ENCODE measurements at places on chromosomes 6 and 20.

DNA sequence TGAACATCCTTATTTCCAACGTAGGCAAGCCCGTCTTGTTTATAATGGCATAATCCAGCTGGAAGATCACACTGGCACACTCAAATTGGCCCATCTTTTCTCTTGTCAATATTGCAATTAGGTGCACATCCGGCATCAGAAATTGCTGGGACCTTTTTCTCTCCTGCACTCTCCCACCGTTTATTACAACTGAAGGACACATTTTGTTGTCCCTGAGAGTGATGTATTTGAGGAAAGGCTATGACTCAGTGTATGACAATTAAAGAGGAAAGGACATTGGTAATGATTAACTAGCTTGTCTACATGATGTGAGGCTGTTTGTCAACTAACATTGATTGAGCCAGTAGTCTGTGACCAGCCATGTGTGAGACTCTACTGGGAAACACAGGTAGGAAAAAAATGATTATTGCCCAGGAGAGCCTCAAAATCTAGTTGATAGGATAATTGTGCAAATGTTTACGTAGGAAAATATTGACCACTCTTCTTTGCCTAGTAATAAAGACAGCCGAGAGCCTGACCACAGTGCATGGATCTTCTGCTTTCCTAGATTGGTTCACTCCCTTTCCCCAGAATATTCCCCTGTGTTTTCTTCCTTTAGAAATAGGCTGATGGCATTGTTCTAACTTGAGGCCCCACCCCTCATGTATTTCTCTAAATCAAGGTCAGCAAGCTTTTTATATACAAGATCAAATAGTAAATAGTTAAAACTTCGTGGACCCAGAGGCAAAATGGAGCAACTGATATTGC lies 230.0 kb upstream of the BTBD3 start:
- DNase-seq: no peak

GRCh38 chr20:44448753-44449546 lies 26.7 kb upstream of the TTPAL start:
- DNase-seq: no peak

- no peak for DNase-seq
Measured at GRCh38 chr6:118353564-118353963, 194.5 kb upstream of the PLN start.

GRCh38 chr6:116221067-116221466 lies 32.8 kb downstream of the TSPYL4 start:
- no peak for DNase-seq

GRCh38 chr20:21623074-21623780 lies 82.2 kb upstream of the PAX1 start:
- DNase-seq: no peak

DNA sequence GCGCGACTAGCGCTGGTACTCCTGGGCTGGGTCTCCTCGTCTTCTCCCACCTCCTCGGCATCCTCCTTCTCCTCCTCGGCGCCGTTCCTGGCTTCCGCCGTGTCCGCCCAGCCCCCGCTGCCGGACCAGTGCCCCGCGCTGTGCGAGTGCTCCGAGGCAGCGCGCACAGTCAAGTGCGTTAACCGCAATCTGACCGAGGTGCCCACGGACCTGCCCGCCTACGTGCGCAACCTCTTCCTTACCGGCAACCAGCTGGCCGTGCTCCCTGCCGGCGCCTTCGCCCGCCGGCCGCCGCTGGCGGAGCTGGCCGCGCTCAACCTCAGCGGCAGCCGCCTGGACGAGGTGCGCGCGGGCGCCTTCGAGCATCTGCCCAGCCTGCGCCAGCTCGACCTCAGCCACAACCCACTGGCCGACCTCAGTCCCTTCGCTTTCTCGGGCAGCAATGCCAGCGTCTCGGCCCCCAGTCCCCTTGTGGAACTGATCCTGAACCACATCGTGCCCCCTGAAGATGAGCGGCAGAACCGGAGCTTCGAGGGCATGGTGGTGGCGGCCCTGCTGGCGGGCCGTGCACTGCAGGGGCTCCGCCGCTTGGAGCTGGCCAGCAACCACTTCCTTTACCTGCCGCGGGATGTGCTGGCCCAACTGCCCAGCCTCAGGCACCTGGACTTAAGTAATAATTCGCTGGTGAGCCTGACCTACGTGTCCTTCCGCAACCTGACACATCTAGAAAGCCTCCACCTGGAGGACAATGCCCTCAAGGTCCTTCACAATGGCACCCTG lies 1.6 kb downstream of the TPBG start:
- no peak for DNase-seq

GRCh38 chr6:52299653-52300052 lies 15.1 kb upstream of the MCM3 start:
- DNase-seq: no peak

DNA sequence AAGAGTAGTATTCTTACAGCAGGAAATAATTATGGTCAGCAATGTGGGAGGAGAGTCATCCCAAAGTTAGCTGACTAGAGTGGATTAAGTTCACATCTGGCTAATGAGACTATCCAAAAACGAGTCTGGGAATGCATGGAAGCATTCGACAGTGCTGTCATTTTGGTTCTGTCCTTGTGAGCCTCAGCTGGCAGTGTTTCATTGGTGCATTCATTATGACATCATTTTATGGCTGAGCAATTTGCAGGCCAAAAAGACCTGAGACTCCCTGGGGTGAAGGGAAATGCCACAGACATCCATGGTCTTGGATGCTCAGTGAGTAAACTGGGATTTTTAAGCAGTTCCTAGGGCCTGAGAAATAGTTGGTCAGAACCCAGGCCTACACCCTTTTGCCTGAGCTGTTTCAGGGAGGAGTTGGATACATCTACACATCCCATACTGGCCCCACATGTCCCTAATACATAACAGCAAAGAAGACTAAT lies 196.4 kb upstream of the CCN2 start:
- DNase-seq: no peak

DNA sequence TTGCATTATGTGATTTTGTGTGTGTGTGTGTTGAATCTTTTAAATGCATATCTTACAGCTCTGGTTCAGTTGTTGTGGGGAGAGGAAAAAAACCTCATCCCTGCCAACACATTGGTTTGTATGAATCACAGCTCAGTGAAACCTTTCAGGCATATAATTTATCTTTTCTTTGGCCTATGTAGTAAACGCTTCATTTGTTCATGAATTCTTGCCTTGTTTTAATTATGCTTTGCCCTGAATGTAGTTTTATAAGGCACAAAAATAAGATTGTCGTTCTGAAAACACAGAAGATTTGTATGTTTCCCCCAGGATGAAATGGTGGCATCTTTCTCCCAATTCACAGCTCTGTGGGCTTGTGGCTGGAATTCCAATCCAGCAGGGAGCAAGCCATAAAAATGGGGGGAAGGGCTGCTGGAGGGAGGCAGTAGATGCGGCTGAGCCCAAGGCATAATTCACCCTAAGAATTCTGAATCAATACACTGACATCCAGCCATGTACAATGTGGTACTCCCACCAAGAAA lies 45.1 kb downstream of the BCAS1 start:
- DNase-seq: no peak

DNA sequence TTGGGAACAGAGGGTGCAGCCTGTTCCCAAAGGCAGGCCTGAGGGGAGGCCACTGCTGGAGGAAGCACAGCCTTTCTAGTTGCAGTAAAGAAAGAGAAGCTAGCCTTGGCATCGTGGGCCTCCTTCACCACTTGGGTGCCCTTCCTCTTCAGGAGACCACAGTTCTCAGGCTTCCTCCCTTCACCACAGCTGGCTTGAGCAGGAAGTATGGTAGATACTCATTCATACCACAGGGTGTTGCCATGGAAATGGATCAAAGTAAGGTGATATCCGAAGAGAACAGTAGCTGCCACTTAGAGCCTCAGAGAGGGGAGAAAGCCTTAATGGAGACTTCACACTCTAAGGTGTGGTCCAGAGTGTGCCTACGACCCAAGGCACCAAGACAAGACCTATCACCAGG lies 120.4 kb upstream of the RIPOR2 start:
- DNase-seq: peak; percentile 77

DNA sequence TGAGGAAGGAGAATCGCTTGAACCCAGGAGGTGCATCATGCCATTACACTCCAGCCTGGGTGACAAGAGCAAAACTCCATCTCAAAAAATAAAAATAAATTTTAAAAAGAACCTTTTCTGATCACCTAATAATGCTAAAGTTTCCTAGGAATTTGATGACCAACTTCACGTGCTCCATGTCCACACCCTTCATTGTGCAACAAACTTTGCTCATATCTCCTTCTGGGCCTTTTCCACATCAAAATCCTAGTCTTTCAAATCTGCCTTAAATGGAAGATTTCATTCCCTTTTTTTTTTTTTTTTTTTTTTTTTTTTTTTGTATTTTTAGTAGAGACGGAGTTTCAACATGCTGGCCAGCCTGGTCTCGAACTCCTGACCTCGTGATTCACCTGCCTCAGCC lies 112.5 kb upstream of the LOC128125822 start:
- DNase-seq: no peak

DNA sequence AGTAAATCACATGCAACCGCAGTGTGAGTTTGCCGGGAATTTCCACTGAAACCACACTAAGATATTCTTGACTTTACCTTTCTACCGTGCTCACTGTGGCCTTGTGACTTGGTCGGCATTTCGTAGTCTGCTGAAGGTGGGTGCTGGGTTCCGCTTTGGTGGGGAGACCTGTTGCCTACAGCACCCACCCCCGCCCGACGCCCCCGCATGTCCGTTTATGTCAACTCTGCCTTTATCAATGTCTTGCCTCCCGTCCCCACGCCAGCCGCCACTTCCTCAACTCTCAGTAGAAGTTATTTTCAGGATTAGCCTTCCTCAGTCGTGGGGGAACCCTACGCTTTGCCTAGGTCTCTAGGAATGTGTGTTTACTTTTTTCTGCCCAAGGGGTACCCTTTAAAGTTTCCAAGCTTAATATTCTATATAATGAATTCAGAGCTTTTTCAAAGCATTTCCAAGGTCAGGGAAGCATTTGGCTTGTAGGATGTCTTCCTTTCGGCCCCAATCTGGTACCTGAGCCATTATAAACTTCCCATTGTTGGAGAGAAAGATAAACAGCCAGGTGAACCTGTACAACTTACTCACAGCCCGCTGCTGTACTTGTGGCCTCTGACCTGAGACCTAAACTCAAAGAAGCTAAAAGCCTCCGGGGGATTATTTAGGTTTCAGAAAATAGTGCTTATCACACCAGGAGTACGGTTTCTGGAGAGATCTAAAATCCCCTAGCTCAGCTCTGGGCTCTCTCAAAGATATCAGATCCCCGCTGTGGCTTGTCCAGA lies 54.2 kb downstream of the TBC1D7 start:
- peak; percentile 57 for DNase-seq

- no peak for DNase-seq
Measured at GRCh38 chr6:145736661-145737144, 1.4 kb upstream of the EPM2A start.

DNA sequence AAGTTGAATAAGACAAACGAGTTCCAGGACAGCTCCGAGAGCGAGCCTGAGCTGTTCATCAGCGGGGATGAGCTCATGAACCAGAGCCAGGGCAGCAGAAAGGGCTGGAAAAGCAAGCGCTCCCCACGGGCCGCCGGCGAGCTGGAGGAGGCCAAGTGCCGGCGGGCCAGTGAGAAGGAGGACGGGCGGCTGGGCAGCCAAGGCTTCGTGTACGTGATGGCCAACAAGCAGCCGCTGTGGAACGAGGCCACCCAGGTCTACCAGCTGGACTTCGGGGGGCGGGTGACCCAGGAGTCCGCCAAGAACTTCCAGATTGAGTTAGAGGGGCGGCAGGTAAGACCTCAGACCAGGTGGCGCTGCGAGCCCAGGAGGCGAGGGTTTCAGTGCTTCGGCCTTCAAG lies 56.0 kb upstream of the TMEM181 start:
- no peak for DNase-seq

- DNase-seq: no peak
Measured at GRCh38 chr6:93418033-93418407, 1.3 kb downstream of the EPHA7 start.

DNA sequence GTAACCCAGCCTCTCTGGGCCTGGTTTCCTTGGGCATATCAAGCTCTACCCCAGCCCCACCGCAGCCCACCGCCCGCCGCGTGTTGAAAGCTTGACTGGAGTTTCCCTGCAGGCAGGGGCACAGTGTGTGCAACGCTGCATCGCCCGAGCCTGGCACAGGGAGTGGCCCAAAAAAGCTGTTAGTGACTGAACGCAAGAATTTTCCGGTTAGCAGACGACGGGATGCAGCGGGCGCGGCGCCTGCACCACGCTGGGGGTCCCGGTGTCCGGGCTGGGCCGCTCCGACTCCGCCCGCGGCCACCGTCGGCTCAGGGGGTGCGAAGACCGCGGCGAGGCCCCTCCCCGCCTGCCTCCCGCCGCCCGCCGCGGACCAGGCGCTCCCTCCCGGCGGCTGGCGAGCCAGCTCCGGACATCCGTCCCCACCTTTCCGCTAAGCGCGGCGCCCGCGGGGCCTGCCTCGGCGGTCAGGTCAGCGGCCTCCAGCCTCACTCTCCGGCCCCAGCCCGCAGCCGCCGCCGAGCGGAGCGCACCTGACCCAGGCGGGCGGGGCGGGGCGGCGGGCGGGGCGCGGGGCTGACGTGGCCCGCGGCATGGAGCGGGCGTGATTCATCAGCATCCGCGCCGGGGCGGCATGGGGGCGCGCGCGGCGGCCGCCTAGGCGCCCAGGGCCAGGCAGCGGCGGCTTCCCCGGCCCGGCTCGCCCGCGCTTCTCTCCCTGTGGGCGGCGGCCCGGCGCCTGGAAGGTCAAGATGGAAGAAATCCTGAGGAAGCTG lies at the start of gene ARFGEF3:
TSS of gene ARFGEF3 (plus strand) at position 602 of the 773 bp plus-strand sequence. CDS start at position 750, 148 bp downstream.
- DNase-seq: peak; percentile 13

GRCh38 chr20:25859649-25860530 lies 163.2 kb upstream of the ZNF337 start:
- DNase-seq: peak; percentile 55

GRCh38 chr6:56911847-56912246 lies 43.1 kb upstream of the BEND6 start:
- DNase-seq: no peak

- no peak for DNase-seq
Measured at GRCh38 chr6:142459271-142459670, 157.5 kb downstream of the ADGRG6 start.

GRCh38 chr6:165106261-165106660 lies 203.1 kb downstream of the C6orf118 start:
- no peak for DNase-seq

DNA sequence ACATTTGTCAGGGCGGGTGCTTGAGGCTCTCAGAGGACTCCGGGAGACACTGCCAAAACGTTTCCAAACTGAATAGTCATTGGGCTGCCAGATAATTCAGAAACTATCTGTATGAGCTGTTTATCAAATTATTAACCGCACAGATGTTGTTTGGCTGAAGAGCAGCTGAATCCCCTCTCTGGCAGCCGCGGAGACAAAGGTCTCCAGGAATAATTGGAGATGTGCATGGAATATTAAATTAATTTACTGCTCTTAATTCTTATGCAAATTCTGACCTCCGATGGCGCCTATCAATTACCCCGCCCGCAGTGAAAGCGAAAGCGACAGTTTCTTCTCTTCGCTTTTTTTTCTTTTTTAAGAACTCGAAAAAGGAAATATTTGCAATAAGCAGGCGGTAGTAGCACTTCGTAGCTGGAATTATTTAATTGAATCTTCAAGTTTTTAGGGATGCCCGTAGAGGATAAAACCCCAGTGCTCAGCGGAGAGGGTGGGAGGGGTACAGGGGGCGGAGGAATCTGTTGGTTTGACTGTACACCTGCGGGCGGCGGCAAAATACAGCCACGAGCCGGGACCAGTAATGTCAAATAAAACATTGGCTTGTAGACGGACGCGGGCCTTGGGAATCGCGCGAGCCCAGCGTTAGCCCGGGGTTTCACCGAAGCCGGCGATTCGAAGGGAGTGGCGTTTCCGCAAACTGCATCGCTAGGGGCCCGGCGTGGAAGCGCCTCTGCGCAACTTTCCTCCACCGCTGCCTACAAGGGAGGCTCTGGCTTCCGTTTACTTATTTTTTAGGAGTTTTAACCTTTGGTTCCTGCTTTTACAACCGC lies 6.2 kb downstream of the LINC00237 start:
- no peak for DNase-seq

GRCh38 chr20:63261060-63261794 lies 7.0 kb upstream of the NKAIN4 start:
- no peak for DNase-seq
